Right atrium auricular region (tissue), 2 donors: ENCODE measurements at places on chromosomes 13 and 19.

DNA sequence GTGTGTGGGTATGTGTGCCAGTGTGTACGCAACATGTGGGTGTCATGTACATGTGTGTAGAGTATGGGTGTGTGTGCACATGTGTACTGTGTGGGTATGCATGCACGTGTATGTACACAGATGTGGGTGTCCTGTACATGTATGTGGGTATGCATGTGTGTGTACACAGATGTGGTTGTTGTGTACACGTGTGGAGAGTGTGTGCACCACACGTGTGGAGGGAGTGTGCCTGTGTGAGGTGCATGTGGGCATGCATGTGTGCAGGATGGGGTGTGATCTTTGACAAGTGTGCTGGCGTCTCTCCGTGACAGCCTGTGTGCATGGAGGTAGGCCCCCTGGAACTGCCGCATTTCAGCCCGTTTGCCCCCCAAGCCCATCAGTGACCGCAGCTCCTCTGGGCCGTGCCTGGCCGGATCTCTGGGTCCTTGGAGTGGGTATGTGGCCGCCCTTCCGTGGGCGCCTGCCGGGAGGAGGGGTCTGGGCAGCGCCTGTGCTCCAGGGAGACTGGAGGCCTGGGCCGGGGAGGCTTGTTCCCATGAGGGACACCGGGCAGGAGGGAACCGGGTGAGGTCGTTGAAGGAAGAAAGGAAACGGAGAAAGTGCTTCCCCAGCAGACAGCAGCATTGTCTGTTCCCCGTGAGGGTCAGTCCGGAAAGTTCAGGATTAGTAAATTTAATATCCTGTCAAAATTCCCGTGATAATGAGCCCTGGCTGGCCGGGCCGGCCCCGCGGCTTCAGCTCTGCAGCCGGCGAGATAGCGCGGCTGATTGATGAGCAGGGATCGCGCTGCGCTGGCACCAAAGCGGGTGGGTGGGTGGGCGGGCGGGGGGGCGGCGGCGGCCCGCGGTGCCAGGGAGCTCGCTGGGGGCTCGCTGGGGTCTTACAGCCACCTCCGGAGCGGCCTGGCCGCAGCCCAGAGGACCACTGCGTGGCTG is 91.1 kb upstream of the SOX1 start:
- no peak for DNase-seq

DNA sequence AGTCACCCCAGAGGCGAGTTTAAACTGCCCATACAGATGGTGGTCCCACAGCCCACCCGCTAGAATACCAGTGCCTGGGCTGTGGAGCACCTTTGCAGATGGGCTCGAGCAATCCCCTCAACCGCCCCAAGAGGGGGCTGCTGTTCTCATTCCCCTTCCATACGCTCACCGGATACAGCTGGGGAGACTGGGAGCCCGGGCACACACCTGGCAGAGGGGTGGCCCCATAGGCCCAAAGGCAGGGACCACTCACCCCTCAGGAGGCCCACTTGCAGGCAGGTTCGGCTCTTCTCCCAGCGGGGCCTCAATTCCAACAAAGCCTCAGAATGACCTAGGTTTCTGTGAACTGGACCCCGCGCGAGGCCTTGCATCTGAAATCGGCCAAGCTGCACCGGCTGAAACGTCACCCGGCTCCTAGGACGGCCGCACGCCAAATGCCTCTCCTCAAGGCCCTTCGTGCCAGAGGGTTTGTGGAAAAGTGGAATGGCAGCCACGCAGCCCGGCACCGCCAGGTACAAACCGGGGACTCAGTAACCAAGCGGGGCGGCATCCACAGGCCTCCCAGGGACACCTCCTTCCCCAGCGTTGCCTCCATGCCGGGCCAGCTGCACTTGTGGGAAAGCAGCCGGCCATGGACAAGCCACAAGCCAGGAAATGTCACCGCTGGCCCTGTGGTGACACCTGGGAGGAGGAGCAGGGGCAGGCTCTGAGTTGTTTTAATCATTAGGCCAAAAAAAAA is 18.7 kb downstream of the MLLT1 start:
- DNase-seq = no peak

DNA sequence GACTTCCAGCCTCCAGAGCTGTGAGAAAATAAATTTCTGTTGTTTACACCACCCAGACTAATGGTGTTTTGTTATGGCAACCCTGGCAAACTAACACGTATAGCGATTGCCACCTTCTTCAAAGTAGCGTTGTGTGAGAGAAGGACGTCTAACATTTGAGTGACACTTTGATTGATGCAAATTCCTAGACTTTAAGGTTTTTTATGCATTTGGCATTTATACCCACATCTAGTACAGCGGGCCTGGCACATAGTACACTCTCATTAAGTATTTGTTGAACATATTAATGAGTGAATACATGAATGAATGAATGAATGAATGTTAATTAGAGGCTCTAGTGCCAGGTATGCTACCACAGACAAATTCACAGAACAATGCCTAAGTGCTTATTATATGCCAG is 36.7 kb downstream of the POU4F1 start:
- no peak for DNase-seq

DNA sequence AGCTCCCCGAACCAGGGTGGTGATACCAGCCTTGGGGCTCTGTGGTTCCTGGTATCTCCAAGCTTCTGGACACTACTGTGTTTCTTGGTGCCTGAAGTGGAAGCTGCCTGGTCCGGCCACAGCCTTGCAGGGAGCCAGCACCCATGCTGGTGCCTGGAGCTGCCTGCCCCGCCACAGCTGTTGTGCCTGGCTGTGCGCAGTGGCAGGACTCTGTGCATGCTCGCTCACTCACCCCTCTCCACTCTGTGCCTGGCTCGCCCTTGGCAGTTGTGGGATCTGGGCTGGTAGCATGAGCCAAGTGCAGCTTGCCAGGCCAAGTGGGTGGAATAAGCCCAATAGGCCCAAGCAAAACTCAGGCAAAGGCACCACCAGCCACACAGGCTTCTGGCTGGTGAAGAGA is 1225.3 kb downstream of the SLITRK5 start:
- DNase-seq = no peak

GRCh38 chr13:41182231-41182630 is 12.1 kb downstream of the KBTBD7 start:
- no peak for DNase-seq

DNA sequence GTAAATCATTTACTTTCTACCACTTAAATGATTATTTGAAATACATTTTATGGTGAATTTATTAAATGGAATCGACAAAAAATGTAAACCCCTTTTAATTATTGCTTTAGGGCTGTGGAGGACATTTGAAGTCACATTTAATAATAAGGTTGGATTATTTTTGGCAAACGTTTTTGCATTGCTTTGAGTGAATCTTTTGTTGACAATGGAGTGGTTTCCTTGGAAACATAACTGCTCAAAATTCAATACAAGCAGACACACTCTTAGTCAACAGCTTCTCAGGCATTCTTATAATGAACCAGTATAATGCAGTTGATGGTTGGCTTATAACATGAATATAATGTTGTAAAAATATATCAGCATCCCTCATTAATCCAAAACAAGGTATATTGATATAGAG is 104.7 kb downstream of the DCLK1 start:
- DNase-seq = no peak

- no peak for DNase-seq
These were observed 38.0 kb upstream of the URI1 start for GRCh38 chr19:29904017-29904416.

GRCh38 chr13:41295973-41296372 is 15.1 kb upstream of the NAA16 start:
- no peak for DNase-seq

GRCh38 chr19:22882797-22883196 is 50.7 kb downstream of the ZNF723 start:
- no peak for DNase-seq

DNA sequence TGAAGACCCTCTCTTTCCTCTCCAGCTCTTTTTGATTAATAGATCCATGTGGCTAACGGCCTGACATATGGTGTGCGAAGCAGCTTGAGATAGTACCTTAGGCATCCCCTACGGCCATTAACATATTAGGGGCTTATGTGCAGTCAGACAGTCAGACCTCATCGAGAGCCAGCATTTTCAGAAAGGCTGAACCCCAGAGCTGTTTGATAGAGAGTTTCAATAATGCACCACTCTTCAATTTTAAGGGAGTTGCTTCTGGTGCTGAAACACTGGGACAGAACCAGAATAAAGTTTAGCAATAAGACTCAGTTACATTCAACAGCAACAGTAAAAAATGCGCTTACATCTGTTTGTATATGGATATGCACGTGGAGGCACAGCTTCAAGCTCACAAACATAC is 10.8 kb downstream of the POU4F1 start:
- no peak for DNase-seq

- peak; percentile 36 for DNase-seq
These were observed 15.5 kb upstream of the ZNF14 start for GRCh38 chr19:19748249-19748938.

GRCh38 chr13:80382576-80382975 is 41.6 kb upstream of the SPRY2 start:
- DNase-seq = no peak

- peak; percentile 63 for DNase-seq
These were observed 5.0 kb downstream of the PVR start for GRCh38 chr19:44648631-44649251.

DNA sequence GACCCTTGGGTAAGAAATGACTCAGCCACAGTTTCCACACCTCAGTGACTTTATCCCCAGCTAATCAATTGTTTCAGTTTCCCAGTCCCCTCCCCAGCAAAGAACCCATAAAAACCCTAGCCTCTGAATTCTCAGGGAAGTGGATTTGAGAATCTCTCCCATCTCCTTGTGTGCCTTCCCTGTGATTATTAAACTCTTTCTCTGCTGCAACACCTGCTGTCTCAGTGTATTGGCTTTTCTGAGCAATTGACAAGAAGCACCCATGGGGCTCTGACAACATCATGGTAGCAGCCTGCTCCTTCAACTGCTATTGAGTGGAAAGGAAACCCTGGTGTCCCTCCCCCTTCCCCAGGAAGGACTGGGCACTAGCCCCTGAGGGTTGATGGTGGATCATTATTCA is 73.7 kb downstream of the UQCRFS1 start:
- no peak for DNase-seq

DNA sequence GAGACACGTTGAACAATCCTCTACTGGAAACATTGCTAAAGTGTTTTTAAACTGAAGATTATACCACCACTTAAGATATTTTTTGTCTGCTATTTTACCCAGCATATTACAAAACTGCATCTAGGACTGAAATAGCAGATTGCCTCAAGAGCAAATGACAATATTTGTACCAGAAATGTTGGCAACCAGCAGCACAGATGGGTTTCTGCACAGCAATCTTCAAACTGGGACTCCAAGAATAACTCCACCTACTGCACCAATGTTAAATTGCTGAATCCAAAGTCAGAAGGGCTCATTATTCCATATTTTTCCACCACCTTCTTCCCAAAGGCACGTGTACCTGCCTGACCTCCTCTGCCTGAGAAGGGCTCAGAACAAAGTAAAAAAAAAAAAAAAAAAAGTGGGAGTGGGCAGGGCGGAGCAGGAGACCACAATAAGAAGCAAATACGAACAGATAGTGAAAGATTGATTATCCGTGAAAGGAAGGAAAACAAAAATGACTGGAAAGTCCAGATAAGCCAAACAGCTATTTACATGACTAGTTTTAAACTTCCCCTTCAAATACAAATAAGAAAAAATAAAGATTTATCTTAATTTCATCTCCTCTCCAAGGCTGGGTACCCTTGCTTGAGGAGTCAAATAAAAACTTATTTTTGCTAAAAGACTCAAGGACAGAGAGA is 79.4 kb downstream of the FOXO1 start:
- DNase-seq = no peak

GRCh38 chr13:21147827-21148226 is 28.5 kb downstream of the SKA3 start:
- no peak for DNase-seq

GRCh38 chr13:51579676-51580075 is 4.6 kb upstream of the WDFY2 start:
- DNase-seq = no peak

GRCh38 chr19:6236310-6237291 is 43.2 kb downstream of the MLLT1 start:
- no peak for DNase-seq

- no peak for DNase-seq
These were observed 47.6 kb downstream of the N4BP2L2 start for GRCh38 chr13:32491028-32491427.

DNA sequence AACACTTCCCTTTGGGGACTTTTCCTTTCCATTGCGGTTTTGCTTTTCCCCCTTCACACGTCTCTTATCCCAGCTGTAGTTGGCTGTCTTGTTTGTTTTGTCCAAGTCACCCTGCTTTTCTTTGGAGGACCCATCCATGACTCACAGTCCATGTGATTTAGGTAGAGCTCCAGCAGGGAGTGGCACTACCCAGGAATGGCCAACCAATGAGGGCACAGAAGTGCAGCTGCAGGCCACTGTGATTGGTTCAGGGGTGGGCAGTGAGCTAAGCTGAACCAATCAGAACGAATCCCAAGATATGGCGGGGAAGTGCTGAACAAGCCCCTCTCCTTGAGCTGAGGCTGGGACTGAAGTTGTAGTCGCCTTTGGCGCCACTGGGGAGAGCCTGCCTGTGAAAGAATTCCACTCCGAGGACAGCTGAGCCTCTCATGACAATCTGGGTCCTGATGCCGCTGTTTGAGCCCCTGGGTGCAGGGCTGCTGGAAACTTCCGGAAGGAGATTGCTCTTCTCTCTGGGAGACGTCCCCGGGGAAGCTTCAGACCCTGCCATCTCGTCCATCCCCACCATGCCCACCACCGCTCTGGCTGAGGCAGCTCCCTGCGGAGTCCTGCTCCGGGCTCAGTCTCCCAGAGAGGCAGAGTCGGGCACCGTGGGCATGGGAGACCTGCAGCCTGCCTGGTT is 62.9 kb upstream of the URI1 start:
- DNase-seq = no peak

DNA sequence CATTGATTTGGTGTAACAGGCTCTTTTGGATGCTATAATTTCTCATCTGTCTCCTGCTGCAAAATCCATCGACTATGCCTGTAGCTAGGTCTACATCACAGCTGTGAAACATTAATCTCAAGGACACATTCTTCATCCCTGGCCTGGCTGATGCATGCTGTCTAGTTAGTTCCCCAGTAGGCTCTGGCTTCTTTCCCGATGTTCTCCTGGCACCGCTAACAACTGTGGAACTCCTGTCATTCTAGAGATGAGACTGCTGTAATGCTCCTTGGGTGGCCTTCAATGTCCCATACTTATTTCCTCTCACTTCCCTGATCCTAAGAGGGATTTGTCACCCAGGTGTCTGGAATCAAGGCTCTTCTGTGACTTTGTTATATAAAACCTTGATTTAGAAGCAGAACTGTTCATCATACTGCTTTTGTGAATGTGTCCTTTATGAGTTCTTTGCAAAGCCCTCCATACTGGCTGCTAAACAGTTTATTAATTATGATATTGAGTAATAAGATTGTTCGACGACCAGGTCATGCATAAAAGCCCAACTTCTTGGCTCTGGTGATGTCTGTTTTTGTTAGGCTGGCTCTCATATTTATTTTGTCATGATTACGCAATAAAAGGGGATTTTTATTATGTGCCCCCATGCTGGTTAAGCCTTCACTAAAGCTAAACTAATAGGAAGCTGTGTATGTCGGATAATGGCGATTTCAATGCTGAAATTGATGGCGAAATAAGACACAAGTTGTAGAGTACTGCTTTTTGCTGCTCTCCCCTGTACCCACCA is 227.5 kb downstream of the DCT start:
- DNase-seq = no peak

GRCh38 chr13:113034451-113035212 is 65.6 kb downstream of the MCF2L start:
- peak; percentile 71 for DNase-seq
